ENCODE measurements at places on chromosomes 7 and 10.
A peak's percentile ranks its signal among the peaks of the same experiment; 100 is the strongest.

DNA sequence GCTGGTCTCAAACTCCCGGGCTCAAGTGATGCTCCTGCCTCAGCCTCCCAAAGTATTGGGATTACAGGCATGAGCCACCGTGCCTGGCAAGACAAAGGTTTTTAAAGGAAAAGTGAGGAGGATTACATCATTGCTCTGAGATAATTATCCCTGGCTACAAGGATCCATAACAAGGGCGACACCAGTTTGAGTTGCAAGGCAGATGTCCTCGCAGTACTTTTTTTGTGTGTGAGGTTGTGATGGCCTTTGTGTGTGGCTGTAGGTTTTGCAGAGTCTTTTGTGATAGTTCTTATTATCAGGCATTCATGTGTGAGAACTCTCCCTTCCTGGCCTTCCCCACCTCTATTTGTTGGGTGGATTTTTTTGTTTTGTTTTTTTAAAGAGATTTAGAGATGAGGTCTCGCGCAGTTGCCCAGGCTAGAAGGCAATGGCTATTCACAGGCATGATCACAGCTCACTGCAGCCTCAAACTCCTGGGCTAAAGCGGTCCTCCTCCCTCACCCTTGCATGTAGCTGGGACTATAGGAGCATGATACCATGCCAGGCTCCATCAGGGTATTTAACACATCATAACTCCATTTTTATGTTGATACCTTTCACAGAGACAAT, 10.0 kb downstream of the BTBD16 start:
- no peak for DNase-seq

DNA sequence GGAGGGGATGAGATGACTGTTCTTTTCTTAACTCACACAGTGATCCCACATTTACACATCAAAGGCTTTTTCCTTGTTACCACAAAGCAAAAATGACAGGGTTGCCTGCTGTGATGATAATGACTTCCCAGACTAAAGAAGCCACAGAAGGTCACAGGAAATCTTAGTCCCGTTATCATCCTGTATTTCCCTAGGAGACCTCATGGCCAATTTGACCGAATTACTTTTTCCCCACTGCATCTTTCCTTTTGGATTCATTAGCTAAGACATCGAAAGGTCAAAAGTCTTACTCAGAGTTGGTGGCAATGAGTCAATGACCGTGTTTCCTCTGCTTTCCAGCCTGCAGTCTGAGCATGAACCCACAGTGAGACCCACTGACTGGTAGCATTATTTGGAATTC, 130.1 kb upstream of the INHBA start:
- DNase-seq, result peak; percentile 34

GRCh38 chr7:158057446-158057845, 530.2 kb downstream of the PTPRN2 start:
- DNase-seq, result no peak

DNA sequence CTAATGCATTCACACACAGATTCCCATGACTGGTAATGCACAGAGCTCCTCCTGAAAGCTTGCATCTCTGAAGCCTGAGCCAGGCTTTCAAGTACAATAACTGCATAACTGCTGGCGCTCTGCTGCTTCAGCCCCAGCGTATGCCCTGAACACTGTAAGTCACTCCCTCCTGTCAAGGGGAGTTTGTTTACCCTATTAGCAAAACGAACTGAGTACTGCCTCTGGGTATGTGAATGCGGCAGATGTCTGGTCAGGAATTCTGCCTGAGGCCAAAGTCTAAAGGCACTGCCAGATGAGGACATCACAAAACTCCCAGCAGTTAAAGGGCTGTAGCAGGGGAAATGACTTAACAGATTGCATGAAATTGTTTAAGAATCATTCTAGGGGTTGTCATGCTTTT, 97.7 kb downstream of the NRCAM start:
- peak; percentile 16 for DNase-seq

GRCh38 chr10:21285742-21286331, 239.6 kb downstream of the SKIDA1 start:
- DNase-seq, result peak; percentile 55

- no peak for DNase-seq
These were observed 25.7 kb downstream of the ZNF503 start for GRCh38 chr10:75375838-75376237.

GRCh38 chr7:134513169-134513752, 14.1 kb upstream of the AKR1B10 start:
- DNase-seq, result peak; percentile 76

GRCh38 chr7:18655912-18656311, 160.4 kb downstream of the HDAC9 start:
- no peak for DNase-seq

DNA sequence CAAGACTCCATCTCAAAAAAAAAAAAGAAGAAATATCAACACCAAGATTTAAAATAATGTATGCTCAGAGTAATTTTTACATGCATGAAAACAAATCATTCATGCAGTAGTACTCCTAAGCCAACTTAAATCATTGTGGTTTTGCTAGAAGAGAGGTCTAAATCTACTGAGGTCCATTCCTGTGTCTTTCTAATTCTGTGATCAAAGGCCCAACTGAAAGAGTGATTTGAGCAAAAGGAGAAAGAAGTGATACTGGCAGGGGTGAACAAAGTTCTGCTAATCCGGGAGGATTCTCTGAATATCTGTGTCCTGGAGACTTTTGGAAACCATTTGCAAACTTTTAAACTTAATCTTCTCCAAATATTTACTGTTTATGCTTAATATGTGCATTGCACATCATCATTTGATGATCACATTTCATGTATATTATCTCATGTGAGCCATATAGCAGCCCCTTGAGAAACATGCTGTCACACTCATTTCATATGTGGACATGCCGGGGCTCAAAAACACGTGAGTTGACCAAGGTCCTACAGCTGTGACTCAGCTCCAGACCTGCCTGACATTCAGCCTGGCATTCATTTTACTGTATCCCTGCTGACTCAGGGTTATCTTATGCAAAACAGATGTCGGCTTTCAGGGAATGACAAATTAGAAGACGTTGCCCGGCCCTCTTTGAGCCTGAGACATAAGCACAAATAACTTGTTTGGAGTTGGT, 76.4 kb downstream of the FAM107B start:
- no peak for DNase-seq

GRCh38 chr10:129564923-129565322, 97.9 kb downstream of the MGMT start:
- no peak for DNase-seq

GRCh38 chr10:93475871-93476270, 6.3 kb downstream of the MYOF start:
- peak; percentile 96 for DNase-seq

GRCh38 chr10:92799568-92799967, 48.8 kb upstream of the EXOC6 start:
- DNase-seq, result no peak

GRCh38 chr7:91247500-91247899, 16.7 kb upstream of the FZD1 start:
- DNase-seq, result no peak

GRCh38 chr7:8585591-8585990, 152.2 kb downstream of the NXPH1 start:
- no peak for DNase-seq

DNA sequence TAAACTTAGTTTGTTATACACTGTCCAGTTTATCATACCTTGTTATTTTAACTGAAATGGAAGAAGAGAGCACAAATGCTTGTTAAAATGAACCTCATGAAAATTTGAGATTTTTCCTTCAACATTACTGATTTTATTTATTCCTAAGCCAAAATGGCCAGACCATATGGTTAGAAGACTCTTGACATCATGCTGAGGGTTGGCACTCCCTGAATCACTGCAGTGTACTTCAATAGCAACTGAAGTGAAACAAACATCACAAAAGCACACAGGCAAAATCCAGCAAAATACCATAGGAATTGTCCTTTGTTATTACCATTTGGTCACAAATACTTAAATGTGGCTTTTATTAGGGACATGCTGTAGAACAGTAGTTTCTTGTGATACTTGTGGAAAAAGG, 347.8 kb downstream of the NXPH1 start:
- DNase-seq, result no peak

DNA sequence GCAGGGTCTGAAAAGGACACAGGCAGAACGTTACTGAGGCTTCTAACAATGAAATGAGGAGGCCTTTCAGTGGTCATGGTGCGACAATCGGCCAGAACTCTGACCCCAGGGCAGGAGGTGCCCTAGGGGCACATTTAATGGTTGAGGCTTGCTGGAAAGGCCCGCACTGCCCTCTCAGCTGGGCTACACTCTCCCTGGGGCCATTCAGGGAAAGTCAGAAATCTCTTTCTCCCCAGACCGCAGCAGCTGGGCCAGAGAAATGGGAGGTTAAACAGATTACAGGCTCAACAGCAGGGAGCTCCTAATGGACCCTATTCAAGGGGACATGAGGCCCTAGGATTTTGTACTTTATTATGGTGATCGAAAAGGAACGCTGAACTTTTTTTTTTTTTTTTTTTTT, 85.6 kb upstream of the FGFR2 start:
- DNase-seq, result no peak

GRCh38 chr7:83475420-83475819, 173.5 kb downstream of the SEMA3E start:
- DNase-seq, result peak; percentile 14

DNA sequence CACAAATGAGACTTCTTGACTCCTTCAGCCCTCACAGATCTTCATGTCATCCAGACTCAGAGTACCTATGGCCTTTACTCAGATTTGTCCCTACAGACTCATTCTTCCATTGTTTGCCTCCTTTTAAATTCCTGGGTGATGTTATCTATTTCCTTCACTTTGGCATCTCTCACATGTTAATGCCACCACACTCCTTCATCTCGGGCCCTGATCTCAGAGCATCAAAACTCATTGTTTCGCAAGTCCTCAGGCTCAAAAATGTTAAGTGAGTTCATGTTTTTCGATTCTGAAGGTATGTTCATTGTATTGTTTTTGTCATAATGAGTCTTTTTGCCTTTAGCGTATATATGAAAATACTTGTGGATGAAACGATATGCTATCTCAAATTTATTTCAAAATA, 62.3 kb upstream of the AHR start:
- no peak for DNase-seq

DNA sequence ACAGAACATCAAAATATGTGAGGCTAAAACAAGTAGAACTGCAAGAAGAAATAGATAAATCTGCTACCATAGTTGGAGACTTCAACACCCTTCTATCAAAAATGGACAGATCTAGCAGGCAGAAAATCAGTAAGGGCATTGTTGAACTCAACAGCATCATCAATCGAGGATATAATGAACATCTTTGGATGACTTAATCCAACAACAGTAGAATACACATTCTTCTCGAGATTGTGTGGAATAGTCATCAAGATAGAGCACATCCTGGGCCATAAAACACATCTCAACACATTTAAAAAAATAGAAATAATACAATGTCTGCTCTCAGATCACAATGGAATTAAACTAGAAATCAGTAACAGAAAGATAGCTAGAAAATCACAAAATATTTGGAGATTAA, 9.9 kb downstream of the IGFBP1 start:
- DNase-seq, result no peak

- DNase-seq, result no peak
These were observed 240.0 kb downstream of the SKAP2 start for GRCh38 chr7:26624431-26624830.

GRCh38 chr10:78935697-78936407, 132.9 kb upstream of the ZMIZ1 start:
- no peak for DNase-seq

DNA sequence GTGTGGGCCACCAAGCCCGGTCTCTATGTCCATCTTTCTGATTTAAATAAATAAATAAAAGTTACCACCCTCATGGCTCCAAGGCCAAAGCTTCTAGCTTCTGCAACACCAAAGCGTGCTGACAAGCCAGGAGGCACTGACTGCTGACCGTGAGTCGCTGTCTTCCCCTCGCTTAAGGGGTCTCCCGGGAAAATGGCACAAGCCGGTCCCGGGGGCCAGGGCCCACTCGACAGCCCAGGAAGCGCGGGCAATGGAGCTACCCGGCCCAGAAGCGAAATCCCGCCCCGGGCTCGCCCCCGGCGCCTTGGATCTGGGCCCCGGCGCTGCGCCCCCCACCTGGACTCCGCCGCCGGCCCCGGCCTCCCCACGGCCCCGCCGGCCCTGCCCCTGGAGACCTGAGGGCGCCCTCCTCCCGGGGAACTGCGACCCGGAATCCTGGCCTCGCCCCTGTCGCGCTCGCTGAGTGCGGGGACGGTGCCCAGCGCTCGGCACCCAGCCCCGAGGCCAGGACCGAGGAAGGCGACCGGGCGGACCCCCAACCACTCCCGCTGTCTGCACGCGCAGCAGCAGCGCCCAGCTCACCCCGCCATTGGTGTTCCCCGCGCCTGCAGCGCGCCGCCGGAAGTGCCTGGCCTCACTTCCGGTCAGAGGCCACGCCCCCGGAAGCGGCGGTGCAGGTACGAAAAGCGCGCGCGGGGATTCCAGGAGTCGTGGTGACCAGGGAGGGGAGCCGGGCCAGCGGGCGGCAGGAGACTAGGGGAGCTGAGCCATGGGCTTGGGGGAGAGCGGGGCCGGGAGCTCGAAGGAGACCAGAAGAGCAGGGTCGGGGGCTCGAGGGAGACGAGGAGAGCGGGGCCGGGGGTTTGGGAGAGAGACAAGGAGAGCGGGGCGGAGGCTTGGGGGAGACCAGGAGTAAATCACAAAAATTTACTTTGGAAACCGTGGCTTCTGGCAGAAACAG, at the start of the genes MRM2 and NUDT1:
Gene MRM2 (minus strand): TSS at position 626 of the 961 bp plus-strand sequence. CDS start 36 bp downstream, at position 590.
Gene NUDT1 (plus strand): TSS at position 647 of the 961 bp plus-strand sequence. CDS start 2,349 bp downstream, outside the sequence.
- DNase-seq, result peak; percentile 95

- DNase-seq, result peak; percentile 64
These were observed 15.4 kb downstream of the CLCN1 start for GRCh38 chr7:143331179-143331801.

- DNase-seq, result peak; percentile 16
These were observed 151.3 kb upstream of the KMT2E start for GRCh38 chr7:104862719-104863118.

GRCh38 chr7:32533276-32534029, 38.2 kb downstream of the AVL9 start:
- no peak for DNase-seq

DNA sequence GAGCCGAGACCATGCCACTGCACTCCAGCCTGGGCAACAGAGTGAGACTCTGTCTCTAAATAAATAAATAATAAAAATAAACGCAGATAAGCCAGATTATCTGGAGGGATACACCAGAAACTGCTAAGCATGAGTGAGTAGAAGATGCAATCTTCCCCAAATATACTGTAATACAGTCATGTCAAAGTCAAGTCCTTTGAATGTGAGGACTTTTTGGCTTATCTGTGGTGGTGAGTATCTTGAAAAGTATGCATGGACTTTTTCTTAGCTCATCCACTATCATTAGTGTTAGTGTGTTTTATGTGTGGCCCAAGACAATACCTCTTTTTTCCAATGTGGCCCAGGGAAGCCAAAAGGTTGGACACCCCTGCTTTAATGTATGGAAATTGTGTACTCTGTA, 44.7 kb upstream of the PITRM1 start:
- DNase-seq, result no peak

GRCh38 chr7:26449175-26450165, 157.8 kb downstream of the SNX10 start:
- peak; percentile 24 for DNase-seq

Measured in LoVo (cell line).